ENCODE measurements at places on chromosomes 1 and 21. TPM values are rescaled to one million over a fixed set of nuclear protein-coding genes. Genes with fewer than 3 reads are reported as not detected.

DNA sequence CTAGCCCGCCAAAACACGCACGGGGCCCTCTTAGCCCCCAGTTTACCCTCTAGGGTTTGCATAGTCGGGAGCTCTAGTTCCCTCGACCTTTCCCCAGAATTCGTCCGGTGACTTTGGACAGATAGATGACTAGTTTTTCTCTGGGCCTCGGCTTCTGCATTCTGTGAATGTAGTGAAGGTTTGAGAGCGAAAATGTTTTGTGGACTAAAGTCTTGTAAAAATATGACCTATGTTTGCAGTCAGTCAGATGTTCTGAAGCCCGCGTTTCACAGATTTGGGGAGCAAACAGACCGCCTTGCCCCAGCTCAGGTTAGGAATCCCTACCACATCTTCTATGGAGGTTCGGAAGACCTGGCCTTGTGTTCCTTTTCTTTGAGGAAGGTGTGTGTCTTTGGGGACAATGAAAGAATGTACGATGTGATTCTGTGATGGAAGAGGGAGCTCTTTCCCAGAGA, 401 bp downstream of the UQCRH start:
- peak overlapping the region; percentile 97 for H3K27ac ChIP-seq
- peaks cover 2% of the 10 kb centered on the region for H3K36me3 ChIP-seq
- peak overlapping the region; percentile 81 for H3K4me3 ChIP-seq
- no peak for DNase-seq

DNA sequence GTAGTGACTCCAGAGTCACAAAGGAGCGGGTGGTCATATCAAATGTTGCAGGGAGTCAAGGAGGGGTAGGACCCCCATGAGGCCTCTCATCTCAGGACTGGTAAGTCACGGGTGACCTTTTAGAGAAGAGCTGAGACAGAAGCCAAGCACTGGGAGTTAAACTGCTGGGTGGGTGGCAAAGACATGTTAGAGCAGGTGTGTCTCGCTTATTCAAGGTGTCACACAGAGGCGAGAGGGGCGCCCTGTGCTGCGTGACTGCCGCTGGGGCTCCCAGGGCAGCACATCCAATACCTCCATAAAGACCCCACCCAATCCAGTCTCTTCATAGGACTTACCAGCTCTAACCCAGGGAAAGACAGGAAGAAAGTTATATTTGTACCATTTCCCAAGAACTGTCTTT, 15.2 kb downstream of the CASQ2 start:
- no peaks in the 10 kb centered on the region for H3K4me1 ChIP-seq
- H3K27ac ChIP-seq = no peak overlapping the region
- no peak overlapping the region for H3K4me3 ChIP-seq
- H3K27me3 ChIP-seq = no peaks in the 10 kb centered on the region
- no peaks in the 10 kb centered on the region for H3K36me3 ChIP-seq

DNA sequence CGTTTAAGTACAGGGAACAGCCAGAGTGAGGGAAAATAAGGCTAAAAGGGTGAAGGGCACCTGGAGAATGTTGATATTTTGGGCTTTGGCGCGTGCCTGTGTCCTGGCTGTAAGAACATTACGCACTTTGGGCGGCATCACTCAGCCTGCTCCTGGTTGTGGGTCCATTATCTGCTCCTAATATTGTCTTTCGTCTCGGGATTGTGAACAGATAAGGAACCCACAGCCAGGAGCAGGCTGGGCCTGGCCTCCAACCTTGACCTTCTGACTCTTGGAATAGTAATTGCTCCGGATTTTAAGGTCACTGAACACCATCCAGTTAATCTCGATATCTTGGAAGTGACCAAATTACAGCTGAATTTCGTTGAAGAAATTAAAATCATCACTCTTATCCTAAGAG, 61.9 kb downstream of the TCP10L start:
- peaks cover 25% of the 10 kb centered on the region for H3K4me1 ChIP-seq
- H3K4me3 ChIP-seq = no peak overlapping the region
- H3K27ac ChIP-seq = no peak overlapping the region
- no peaks in the 10 kb centered on the region for H3K27me3 ChIP-seq

DNA sequence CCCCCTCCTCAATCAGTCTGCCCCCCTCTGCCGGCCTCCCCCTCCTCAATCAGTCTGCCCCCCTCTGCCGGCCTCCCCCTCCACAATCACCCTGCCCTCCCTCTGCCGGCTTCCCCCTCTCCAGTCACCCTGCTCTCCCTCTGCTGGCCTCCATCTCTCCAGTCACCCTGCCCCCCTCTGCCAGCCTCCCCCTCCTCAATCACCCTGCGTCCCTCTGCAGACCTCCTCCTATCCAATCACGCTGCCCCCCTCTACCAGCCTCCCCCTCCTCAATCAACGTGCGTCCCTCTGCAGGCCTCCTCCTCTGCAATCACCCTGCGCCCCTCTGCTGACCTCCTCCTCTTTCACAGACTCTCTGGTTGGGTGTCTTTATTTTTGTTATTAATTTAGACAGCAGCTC, 11.5 kb upstream of the C1orf198 start:
- no peaks in the 10 kb centered on the region for H3K27me3 ChIP-seq
- no peaks in the 10 kb centered on the region for H3K36me3 ChIP-seq
- H3K4me1 ChIP-seq = peaks cover 22% of the 10 kb centered on the region
- no peak for DNase-seq
- H3K27ac ChIP-seq = no peak overlapping the region
- H3K4me3 ChIP-seq = no peak overlapping the region

WDR64 gene
- not detected for total RNA-seq

DNA sequence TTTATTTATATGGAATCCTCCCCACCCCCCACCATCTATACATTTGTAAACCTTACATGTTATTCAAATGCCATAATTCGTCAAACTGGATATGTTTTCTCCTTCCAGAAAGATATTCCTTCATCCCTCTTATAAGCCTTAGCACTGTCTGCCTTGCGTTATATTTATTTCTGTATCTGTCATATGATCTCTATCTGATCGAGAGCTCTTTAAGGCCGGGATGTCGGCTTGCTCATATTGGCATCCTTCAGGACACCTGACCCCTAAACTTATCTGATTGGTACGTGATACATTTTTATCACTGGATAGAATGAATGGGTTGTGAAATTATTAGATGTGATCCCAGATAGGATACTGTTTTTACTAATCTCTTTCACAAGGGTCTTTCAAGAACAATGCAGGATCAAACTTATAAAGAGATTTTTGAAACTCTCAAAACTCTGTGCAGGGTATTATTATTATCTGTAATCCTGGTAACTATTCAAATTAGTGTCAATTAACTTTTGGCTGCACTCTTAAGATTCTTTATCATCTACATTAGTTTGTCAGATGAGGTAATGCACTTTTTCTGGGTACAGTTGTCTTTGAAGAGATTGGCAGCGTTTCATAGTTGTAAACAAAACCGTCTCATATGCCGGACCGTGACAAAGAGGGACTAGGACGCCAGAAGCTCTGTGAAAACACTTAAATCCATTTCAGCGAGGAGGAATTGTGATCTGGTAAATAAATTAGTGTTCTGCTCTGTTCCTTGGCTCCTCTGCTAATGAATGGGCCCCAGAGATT, 152.0 kb downstream of the KIF26B start:
- no peaks in the 10 kb centered on the region for H3K36me3 ChIP-seq
- H3K27me3 ChIP-seq = no peaks in the 10 kb centered on the region
- no peak overlapping the region for H3K27ac ChIP-seq
- DNase-seq = no peak
- H3K4me3 ChIP-seq = no peak overlapping the region
- peaks cover 15% of the 10 kb centered on the region for H3K4me1 ChIP-seq

OR10J1 gene
- total RNA-seq = not detected

DNA sequence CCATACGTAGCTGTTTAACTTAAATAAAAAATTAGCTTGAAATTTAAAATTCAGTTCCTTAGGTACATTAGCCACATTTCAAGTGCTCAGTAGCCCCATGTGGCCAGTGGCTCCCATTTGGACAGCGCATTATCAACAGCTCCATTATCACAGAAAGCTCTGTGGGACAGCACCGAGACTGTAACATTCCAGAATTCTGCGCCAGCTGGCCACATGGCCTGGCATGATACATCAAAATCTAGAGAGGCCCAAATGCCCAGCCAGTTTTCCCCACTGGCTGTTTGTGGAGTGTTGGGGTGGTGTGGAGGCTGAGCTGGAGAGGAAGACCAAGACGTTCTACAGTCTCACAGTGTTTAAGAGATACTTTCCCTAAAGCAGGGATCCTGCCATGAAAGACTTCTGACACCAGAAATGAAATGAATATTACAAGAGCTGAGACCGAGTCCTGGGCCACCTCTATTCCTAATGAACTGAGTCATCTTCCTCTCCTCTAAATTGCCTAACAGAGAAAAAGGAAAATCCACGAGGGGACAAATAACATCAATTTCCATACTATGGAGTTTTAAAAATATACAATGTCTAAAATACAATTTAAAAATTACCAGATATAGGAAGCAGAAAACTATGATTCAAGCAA, 27.3 kb upstream of the ACTA1 start:
- no peaks in the 10 kb centered on the region for H3K4me1 ChIP-seq
- no peaks in the 10 kb centered on the region for H3K27me3 ChIP-seq
- H3K4me3 ChIP-seq = no peak overlapping the region

HEYL gene
- 4.0 TPM for total RNA-seq

GRCh38 chr1:21645550-21645949, 23.6 kb downstream of the RAP1GAP start:
- H3K27me3 ChIP-seq = peaks cover 14% of the 10 kb centered on the region
- H3K4me1 ChIP-seq = no peaks in the 10 kb centered on the region
- H3K4me3 ChIP-seq = no peak overlapping the region
- no peaks in the 10 kb centered on the region for H3K36me3 ChIP-seq

DNA sequence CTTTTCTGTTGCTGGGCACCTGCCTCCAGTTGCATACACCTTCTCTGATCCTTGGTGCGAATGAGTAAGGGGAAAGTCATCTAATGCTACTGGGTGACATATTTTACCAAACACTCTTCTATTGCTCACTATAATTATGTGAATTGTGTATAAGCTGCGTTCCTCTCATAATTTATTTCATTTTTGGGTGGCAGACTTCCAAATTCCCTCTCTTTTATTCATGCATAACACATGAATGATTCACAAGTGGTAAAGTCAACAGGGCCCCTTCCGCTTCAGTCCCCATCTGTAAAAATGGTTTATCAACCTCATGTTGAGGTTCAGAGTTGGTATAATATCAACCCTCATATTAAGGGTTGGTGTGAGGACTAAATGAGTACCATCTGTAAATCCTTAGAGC, 3.2 kb upstream of the QSOX1 start:
- H3K4me3 ChIP-seq = no peak overlapping the region
- H3K4me1 ChIP-seq = peaks cover 9% of the 10 kb centered on the region
- H3K36me3 ChIP-seq = no peaks in the 10 kb centered on the region
- H3K27ac ChIP-seq = no peak overlapping the region

GRCh38 chr1:100413035-100413434, 60.7 kb downstream of the CDC14A start:
- no peak overlapping the region for H3K27ac ChIP-seq
- H3K36me3 ChIP-seq = peaks cover 2% of the 10 kb centered on the region
- no peak overlapping the region for H3K4me3 ChIP-seq
- no peak for DNase-seq

DNA sequence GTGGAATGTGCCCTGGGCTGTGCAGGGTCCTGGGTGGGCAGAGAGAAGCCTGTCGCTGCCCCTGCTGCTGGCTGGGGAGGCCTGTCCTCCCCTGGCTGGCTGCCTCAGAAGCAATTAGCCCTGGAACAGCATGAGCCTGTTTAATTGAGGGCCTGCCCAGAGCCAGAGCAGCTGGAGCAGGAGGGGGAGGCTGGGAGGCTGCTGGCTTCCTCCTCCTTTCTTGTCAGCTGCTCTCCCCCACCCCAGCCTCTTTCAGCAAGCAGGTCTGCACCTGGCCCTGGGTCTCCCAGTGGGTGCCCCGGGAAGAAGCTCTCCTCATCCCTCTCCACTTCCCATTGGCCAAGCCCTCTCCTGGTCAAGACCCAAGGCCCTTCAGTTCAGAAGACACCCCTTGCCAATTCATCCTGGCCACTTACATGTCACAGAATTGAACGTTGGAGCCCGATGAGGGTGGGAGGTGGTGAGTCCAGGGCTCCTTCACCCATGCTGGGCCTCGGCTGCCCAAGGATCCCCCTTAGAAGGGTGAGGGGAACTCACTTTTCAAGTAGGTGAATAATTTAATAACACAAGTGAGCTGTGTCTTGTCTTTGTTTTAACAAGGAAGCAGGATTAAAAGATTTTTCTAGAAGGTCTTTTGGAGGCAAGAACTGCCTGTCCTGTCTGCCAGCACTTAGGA, 13.2 kb downstream of the AMPD2 start:
- peaks cover 21% of the 10 kb centered on the region for H3K4me1 ChIP-seq
- peak; percentile 72 for DNase-seq

SPTA1 gene
- not detected for total RNA-seq

DNA sequence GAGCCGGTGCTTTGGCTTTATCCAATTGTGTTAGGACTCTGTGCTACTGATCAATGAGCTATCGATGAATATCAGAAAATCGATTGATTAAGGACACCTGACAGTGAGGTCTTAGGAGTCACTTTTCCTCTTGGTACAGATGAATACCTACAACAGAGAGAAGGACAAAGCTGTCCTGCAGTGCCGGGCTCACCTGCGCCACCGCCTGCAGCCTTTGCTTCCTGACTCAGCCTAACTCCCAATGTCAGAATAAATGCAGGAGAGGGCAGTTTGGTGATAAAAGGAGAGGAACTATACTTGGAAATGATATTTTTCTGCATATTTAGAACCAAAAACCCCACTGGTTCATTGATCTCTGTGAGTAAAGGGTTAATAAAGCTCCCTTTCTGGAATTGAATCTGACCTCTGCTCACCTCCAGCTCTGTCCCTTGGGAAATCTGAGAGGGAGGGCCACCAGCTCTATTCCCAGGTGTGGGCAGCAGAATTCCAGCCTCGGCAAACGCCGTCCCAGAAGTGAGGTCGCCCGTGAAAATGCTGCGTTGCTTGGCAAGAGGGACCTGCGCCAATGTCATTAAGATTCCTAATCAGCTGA, 39.3 kb downstream of the POFUT2 start:
- H3K27ac ChIP-seq = no peak overlapping the region
- no peak for DNase-seq
- no peaks in the 10 kb centered on the region for H3K36me3 ChIP-seq
- H3K4me3 ChIP-seq = peak overlapping the region; percentile 0

FH gene
- total RNA-seq = 83.8 TPM

- peaks cover 17% of the 10 kb centered on the region for H3K4me1 ChIP-seq
- no peaks in the 10 kb centered on the region for H3K27me3 ChIP-seq
- H3K4me3 ChIP-seq = no peak overlapping the region
- H3K36me3 ChIP-seq = peaks cover 8% of the 10 kb centered on the region
- H3K27ac ChIP-seq = no peak overlapping the region
- no peak for DNase-seq
These were observed 7.6 kb downstream of the TXNIP start for GRCh38 chr1:145988773-145989172.

GRCh38 chr1:169102567-169102966, 3.9 kb upstream of the ATP1B1 start:
- H3K27ac ChIP-seq = no peak overlapping the region
- peak; percentile 43 for DNase-seq
- H3K4me3 ChIP-seq = no peak overlapping the region
- H3K27me3 ChIP-seq = no peaks in the 10 kb centered on the region

PLA2G2A gene
- not detected for total RNA-seq

- no peaks in the 10 kb centered on the region for H3K36me3 ChIP-seq
- H3K27ac ChIP-seq = no peak overlapping the region
- H3K27me3 ChIP-seq = no peaks in the 10 kb centered on the region
- H3K4me1 ChIP-seq = no peaks in the 10 kb centered on the region
These were observed 197.9 kb downstream of the NCAM2 start for GRCh38 chr21:21196087-21196486.
